T follicular helper cell (primary cell): ENCODE measurements at places on chromosomes 3 and 15.

- DNase-seq, result no peak
Observed at GRCh38 chr3:93988283-93988682, 8.3 kb downstream of the ARL13B start.

DNA sequence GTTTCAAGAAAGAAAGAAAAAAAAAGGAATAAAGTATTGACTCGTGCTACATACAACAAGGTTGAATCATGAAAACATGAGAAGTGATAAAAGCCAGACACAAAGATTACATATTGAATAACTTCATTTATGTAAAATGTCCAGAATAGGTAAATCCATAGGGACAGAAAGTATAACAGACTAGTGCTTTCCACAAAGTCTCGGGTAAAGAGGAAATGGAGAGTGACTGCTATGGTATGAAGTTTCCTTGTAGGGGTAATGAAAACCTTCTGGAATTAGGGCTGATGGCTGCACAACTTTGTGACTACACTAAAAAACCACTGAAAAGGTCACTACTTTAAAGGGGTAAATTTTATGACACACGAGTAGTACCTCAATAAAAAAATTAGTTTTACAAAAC is 13.0 kb downstream of the LRRFIP2 start:
- DNase-seq, result no peak

- peak; percentile 15 for DNase-seq
Observed at GRCh38 chr3:72446218-72447058, 401.8 kb downstream of the SHQ1 start.

DNA sequence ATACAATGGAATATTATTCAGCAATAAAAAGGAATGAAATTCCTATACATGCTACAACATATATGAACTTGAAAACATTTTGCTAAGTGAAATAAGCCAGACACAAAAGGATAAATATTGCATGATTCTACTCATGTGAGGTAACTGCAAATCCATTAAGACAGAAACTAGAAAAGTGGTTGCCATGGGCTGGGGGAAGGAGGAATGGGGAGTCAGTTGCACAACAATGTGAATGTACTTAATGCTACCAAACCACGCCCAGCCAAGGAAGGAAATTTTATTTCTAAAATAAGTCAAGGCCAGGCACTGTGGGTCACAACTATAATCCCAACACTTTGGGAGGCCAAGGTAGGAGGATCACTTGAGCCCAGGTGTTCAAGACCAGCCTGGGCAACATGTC is 9.8 kb upstream of the GMPPB start:
- no peak for DNase-seq

- no peak for DNase-seq
Observed at GRCh38 chr15:67091071-67091979, 25.9 kb downstream of the SMAD3 start.
